ENCODE measurements at places on chromosomes 16 and 17. TPM values are rescaled to one million over a fixed set of nuclear protein-coding genes. Genes with fewer than 3 reads are reported as not detected.

DPEP2NB gene
- not detected for total RNA-seq

BBS2 gene
- total RNA-seq: 63.5 TPM

CDR2L gene
- 19.9 TPM for total RNA-seq

GGT6 gene
- not detected for total RNA-seq

ASB16 gene
- 0.09 TPM for total RNA-seq

LPO gene
- not detected for total RNA-seq

RRAD gene
- total RNA-seq: 37.4 TPM

MEOX1 gene
- total RNA-seq: not detected

ZP2 gene
- not detected for total RNA-seq

LITAFD gene
- total RNA-seq: not detected

CBFA2T3 gene
- total RNA-seq: not detected

KCNJ12 gene
- 1.5 TPM for total RNA-seq

COX6A2 gene
- total RNA-seq: not detected

DYNLRB2 gene
- not detected for total RNA-seq

Measured in smooth muscle cell of the umbilical artery (primary cell).